ENCODE measurements at places on chromosomes 7 and 10.
A peak's percentile ranks its signal among the peaks of the same experiment; 100 is the strongest.

DNA sequence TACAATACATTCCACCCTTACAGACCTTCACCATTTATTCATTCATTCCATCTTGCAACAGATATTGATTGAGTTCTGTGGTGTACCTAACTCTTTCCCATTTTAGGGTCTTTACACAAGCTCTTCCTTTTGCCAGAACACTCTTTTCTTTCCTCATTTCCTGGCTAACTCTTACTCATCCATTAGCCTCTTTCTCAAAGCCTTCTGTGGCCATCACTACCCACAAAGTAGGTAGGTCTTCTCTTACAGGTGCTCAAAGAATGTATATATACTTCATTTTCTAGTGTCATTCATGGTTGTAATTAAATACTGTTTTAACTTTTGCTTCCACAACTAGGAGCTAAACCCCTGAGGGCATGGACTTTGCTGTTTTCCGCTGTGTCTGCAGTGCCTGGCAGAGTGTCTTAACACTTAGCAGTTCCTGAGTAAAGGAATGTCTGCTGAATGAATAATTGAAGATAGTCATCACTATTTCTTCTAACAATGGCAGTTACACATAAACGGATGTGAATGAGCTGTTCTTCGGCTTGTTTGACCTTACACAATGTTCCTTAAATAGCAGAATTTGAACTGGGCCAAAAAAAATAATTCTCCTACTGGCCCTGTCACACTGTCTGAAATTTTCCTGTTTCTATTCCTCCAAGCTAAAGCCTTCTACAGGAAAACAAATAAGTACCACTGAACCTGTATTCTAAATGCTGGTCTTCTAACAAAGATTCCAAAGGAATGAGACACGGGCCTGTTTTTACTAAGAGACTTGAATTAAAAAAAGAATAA lies 15.1 kb downstream of the BCAP29 start:
- DNase-seq, result no peak

GRCh38 chr7:44977304-44977958 lies 1.4 kb downstream of the MYO1G start:
- DNase-seq, result no peak

DNA sequence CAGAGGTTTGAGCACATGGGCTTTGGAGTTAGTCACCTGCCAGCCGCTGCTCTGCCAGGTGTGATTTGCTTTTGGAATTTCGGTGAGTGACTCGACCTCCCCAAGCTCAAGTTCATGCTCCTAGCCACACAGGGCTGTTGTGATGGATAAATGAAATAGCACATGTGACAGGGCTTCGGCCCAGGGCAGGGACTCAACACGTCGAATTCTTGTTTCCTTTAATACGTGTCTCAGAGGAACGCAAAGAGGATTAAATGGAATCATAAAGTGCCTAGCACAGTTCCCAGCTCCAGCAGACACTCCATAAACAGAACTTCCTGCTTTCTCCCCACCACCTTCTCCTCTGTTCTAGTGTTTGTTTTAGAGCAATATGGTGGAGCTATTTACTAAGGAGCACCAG lies 88.3 kb upstream of the CHST15 start:
- DNase-seq, result no peak

- no peak for DNase-seq
These were observed 160.9 kb upstream of the SLC13A1 start for GRCh38 chr7:123360631-123361030.

DNA sequence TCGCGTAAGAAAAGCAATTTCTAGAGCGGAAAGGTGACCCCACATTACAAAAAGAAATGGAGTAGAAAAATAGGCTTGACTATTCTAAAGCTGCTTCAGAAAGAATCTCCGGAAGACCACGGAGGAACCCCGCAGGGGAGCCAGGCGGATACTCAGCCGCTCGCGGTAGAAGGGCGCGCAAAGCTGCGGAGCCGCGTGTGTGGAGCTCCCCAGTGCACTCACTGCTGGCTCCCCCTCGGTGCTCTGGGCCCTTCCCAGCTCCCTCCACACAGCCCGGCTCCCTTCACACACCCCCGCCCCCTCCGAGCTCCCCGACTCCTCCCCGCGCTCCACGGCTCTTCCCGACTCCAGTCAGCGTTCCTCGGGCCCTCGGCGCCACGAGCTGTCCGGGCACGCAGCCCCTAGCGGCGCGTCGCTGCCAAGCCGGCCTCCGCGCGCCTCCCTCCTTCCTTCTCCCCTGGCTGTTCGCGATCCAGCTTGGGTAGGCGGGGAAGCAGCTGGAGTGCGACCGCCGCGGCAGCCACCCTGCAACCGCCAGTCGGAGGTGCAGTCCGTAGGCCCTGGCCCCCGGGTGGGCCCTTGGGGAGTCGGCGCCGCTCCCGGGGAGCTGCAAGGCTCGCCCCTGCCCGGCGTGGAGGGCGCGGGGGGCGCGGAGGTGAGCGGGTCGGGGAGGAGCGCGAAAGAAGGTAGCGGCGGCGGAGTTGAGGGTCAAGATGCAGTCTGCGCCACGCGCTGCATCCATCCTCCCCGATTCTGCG lies at the start of gene STEAP2:
Gene STEAP2, plus strand, starts transcription at position 350 of the 758 bp plus-strand sequence. CDS start 13,343 bp downstream, outside the sequence.
- peak; percentile 75 for DNase-seq

- DNase-seq, result no peak
These were observed 237.3 kb downstream of the ZMYND11 start for GRCh38 chr10:372566-372965.

DNA sequence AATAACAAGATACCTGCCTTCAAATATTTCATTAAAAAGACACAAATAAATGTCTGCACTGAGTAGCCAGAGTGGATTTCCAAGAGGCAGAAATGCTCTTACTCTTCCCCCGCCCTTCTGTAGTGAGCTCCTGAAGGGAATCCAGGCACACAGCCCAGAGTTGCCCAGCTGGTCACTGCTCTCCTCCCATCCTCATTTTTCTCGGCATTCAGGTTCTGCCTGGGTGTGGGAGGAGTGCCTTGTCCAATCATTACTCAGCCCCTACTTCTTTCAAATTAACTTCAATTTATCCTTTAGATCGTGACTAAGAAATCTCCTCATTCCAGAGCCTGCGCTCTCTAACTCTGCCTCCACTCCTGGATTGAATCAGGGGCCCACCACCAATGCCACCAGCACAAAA lies 12.2 kb downstream of the CCDC6 start:
- DNase-seq, result no peak

- no peak for DNase-seq
These were observed 127.7 kb downstream of the NRBF2 start for GRCh38 chr10:63260860-63261251.

GRCh38 chr7:27189997-27190748 lies 5.1 kb upstream of the HOXA11 start:
- no peak for DNase-seq

DNA sequence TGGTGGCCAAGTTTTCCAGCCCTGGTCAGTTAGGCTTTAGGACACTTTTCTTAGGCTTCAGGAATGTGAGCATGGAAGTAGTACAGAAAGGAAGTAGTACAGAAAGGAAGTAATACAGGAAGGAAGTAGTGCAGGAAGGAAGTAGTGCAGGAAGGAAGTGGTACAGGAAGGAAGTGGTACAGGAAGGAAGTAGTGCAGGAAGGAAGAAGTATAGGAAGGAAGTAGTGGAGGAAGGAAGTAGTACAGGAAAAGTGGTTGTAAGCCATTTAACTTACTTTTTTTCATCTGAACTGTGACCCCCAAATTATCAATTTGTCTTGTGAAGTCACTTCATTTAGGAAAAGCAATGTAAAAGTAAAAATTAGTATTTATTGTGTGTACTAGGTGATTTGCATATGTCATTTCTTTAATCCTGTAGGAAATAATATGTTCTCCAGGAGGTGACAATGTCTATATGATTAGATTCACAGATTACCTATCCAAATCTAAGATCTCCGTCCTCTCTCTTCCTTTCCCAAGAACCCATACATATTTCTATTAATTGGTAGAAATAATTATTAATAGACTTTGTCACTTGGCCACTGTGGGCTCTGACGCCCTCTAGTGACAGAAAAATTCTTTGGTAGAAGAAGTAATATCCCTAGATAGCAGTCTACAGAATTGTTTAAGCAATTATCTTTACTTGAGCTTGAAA lies 3.9 kb upstream of the FAS start:
- no peak for DNase-seq

GRCh38 chr7:75614401-75614800 lies 122.3 kb downstream of the SPDYE5 start:
- DNase-seq, result no peak

- DNase-seq, result no peak
These were observed 50.0 kb downstream of the PNLIPRP2 start for GRCh38 chr10:116670706-116671105.

Measured in NCI-H748 treated with DMSO at 0.1 percent for 48 hours (cell line).